ENCODE measurements at places on chromosomes 11 and 22.

- no peak for DNase-seq
Measured at GRCh38 chr22:49976439-49977175, 16.0 kb downstream of the PIM3 start.

DNA sequence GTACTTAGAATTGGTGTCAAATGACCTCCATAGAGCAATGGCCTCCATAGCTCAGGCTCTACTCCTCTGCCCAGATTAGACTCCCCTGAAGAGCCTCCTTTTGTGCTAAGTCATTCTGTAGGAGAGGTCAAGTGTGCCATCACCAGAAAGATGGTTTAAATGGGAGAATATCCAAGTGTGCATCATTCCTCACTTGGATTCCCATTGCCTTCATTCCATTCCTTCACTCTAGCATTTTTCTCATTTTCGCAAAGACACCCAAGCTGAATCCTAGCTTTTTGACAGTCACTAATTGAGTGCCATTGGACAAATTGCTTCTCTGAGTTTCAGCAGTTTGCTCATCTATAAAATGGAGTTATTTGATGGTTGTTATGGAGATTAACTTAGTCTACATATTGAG is 16.9 kb downstream of the CLMP start:
- DNase-seq: no peak

- DNase-seq: no peak
Measured at GRCh38 chr11:61999141-61999975, 31.9 kb upstream of the FTH1 start.

- no peak for DNase-seq
Measured at GRCh38 chr11:34929794-34930763, 13.7 kb downstream of the PDHX start.

DNA sequence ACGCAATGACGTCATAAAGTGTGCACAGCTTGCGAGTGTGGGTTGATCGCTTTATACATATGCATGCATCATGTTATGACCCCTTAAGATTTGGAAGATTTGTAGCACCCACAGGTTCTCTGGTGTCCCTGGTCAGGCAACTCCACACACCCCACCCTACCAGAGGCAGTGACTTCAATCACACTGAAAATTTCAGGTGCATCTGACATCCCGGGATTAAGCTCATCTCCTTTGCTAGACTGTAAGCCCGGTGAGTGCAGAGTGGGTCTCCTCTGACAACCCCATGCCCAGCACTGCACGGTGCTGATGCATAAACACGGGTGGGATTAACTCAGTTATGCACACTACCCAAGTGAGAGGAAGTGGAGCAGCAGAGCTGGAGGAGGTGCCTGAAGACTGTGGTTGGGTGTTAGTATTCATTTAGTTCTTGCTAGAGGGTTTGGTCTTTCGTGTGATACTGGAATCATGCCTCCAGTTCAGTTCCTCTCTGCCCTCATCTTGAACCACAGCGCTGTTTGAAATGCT is 6.5 kb downstream of the ARSA start:
- no peak for DNase-seq

DNA sequence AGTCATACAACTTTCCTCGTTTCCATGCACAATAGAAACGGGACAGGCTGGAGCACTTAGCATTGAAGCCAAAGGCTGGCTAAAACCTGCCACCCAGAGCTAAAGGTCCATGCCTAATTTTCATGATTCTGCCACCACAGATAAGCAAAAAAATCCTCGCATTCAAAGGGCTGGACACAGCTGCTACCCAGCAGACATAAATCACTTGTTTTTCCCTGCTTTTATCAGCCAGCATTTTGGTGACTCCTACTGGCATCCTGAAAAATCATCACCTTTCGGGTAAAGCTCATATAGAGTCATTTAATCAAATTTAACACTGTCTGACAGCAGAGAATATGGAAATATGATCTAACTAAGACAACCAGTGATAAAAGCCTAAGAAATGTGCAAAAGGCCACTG is 37.9 kb downstream of the ALG9 start:
- no peak for DNase-seq

DNA sequence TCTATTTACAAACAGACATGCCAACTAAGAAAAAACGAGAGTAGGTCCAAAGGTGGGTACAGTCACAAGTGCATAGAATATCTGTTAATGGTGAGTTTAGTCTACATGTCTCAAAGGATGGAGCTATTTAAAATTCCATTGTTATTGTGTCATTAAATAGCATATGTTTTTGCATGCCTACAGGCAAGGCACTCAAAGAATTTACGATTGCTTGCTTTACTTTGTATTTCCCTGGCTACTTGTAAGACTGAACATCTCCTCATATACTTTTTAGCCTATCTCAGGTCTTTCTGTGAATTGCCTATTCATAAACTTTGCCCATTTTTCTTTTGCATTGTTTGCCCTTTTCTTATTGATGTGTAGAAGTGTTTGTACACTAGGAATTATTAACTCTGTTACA is 39.7 kb downstream of the DEUP1 start:
- no peak for DNase-seq

- no peak for DNase-seq
Measured at GRCh38 chr11:111745719-111746504, 20.3 kb downstream of the PPP2R1B start.

DNA sequence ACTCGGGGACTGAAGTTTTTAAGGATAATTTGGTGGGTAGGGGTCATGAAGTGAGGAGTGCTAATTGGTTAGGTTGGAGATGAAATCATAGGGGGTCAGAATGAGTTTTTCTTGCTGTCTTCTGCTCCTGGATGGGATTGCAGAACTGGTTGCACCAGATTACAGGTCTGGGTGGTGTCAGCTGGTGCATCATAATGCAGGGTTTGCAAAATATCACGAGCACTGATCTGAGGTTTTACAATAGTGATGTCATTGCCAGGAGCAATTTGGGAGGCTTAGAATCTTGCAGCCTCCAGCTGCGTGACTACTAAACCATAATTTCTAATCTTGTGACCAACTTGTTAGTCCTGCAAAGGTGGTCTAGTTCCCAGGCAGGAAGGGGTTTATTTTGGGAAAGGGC is 46.4 kb upstream of the CALCB start:
- no peak for DNase-seq

DNA sequence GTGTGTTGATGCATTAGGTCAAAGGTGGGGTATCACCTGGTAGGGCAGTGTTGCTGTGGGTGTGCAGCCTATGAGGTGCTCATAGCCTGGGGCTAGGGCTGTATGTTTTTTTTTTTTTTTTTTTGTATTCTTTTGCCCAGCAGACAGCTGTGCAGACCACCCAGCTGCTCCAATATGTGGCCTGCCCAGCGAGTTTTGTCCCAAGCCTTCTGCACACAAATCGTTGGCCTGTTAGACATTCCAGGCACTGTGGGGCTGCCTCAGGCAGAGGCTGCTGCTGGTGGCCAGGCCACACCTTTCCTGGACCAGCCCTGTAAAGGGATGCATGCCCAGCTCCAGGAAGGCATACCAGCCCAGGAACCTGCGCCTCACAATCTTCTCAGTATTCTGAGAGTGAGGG is 348.5 kb downstream of the JRKL start:
- no peak for DNase-seq
